HCT116 (cell line): ENCODE measurements at places on chromosomes 1 and 21. TPM values are rescaled to one million over a fixed set of nuclear protein-coding genes. Genes with fewer than 3 reads are reported as not detected.

Gene ANKRD35
- not detected for total RNA-seq

DNA sequence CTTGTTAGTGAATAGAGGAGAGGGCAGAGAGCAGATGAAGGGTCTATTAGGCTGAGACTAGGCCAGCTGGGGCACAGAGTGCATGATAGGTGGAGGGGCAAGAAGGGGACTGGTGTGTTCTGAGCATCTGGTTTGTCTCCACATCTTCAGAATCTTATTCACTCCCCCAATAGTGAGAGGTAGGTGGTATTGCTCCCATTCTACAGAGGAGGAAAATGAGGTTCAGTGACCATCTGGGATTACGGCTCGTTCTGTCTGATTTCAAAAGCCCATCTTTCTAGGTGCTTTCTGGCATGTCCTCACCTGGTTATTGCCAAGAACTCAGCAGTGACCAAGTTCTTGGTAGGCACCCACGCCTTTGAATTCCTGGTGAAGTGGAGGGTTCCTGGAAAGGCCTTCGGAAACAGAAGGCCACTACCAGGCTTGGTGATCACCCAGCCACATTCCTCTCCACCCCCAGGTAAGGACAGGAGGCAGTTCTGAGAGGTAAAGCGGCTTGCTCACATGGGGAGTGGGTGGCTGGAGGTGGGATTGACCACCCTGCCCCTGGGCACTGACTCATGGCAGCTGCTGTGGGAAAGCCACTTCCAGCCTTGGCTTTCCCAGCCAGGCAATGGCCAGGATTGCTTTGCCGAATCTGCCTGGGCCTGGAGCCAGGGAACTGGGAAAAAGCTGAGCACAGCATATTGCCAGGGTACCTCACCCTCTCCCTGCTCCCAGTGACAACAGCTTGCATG lies 18.8 kb upstream of the CITED4 start:
- no peak for DNase-seq

GRCh38 chr1:119594376-119594775 lies 53.7 kb downstream of the ZNF697 start:
- no peak for DNase-seq

DNA sequence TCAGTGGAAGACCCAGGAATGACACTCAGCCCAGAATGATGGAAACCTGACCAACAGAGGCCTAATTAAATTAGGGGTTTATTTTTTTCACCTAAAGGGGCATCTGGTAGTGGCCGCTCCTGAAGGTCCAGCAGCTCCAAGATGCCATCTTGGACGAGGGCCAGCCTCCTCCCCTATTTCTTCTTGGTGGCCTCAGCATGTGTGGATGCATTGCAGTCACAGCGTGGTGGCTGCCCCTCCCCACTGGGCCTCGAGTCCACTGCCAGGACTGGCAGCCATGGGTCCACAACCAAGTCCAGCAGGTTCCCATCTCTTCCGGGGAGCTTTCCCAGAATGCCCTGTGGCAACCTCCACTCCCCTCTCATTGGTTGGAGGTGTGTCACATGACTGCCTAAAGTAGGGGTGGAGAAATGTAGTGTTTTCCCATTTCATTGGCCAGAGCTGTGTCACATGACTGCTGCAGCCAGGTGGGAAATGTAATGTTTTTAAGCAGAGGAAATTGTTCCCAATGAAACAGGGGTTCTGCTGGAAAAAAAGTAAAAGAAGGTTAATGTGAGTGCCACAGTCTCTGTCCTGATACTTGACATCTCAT lies 628.2 kb downstream of the PTPRU start:
- no peak for DNase-seq
